ENCODE measurements at places on chromosomes 4 and X.

DNA sequence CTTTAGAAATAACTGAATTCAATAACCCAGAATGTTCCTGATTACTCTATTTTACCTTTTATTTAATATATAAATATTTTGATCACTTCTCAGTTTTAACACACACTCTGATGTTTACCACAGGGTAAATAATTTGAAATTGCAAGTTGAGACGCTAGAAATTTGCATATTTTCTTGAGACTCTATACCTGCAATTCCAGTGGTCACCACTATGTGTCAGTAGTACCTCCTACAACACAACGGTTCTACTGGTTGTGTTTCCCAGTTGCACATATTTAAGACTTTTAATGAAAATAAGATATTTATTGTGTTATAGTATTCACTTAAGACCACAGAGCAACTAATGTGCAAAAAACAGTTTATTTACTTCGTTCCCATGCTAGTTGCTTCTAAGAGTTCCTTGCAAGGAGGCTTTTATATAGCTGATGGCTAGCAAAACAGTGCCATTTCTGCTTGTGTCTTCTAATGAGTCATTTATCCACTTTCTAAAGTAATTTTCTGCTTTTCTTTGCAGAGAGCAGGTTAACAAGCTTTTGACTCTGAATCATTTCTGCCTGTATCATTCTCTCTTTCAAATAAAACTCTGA is 98.9 kb upstream of the PDLIM3 start:
- DNase-seq, result peak; percentile 4

DNA sequence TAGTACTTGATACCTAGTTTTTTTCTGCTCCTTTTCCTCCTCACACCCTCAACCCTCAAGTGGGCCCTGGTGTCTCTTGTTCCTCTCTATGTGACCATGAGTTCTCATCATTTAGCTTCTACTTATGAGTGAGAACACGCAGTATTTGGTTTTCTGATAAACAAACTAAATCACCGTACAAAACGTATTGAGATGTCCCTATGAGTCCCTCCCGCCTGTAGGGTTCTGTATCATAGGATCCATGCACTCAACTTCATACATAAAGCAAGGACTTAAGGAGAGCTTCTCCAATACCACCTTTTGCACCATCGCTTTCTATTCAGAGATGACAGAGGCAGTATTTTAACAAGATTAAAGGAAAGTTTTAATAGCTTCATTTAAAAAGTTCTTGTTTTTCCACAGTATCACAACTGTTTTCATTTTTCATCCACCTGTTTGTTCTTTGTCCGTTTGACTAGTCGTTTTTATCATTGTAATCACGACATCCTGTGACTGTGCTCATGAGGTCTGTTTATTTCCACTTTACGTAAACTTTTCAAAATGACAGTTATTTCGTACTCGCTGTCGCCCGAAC is 457 bp upstream of the RAB9A start:
- DNase-seq, result no peak

GRCh38 chr4:79561751-79562150 is 153.7 kb upstream of the GK2 start:
- DNase-seq, result no peak

- no peak for DNase-seq
Measured at GRCh38 chr4:23966725-23967124, 76.9 kb upstream of the PPARGC1A start.

- DNase-seq, result no peak
Measured at GRCh38 chr4:44025376-44026020, 423.1 kb downstream of the KCTD8 start.

DNA sequence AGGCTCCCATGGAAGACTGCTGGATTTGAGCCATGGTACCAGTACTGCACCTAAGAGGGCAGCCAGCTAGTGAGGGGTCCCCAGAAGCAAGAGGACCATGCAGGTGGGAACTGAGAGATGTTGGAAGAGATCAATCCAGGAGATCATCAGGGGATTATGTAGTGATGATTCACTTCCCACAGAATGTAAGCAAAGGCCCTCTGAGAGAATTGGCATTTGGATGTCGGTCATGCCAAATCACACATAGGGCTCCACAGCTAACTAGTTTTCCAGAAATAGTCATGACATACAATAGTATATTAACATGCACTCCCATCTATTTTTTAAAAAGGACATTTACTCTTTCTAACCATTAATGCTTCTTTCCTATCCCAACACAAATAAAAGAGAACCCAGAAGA is 112.5 kb downstream of the RASGEF1B start:
- no peak for DNase-seq

- no peak for DNase-seq
Measured at GRCh38 chr4:157020882-157021281, 49.3 kb upstream of the PDGFC start.

- no peak for DNase-seq
Measured at GRCh38 chrX:9320940-9321339, 143.9 kb upstream of the TBL1X start.

GRCh38 chr4:155433636-155434360 is 57.0 kb upstream of the MAP9 start:
- DNase-seq, result no peak

DNA sequence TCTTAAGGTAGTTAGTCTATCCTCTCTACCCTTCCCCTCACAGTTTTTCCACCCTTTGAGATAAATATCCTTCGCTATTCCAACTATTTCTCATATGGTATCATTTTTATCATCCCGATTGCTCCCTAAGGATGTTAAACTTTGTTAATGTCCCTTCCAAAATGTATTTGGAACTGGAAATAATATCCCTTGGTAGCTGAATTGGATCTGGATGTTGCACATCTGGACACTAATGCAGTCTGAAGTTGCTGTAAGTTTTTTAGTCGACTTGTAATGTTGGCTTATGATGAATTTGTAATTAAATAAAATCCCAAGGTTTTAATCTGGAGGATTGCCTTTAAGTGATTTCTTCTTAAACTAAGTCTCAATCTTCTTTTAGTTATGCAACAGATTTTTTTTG is 22.5 kb downstream of the XIAP start:
- DNase-seq, result no peak

- no peak for DNase-seq
Measured at GRCh38 chr4:146158036-146158745, 17.3 kb upstream of the LSM6 start.

- peak; percentile 36 for DNase-seq
Measured at GRCh38 chr4:7134737-7135388, 57.5 kb upstream of the SORCS2 start.

DNA sequence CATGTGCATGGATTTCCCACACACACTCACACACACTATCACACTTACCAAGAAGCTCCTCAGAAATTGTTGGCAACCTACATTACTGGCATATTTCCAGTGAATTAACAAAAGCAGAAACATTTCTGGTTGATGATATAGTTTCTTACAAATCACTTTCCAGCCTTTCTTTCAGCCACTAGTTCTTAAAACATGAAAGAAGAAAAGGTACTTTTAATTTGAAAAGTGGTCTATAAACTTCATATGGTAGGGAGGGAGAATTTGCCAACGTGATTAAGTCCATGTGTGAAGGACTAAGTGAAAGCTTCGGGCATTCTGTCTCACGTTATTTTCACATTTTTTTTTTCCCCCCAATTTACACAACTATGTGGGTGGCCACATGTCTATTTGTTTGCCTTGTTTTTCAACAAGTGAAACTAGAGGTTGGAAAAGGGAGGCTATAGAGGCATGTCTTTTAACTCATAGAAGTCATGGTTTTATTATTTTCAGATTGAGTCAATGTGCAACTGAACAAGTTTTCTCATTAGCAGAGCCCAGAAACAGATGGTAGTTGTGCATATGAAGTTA is 832.1 kb upstream of the INTU start:
- DNase-seq, result no peak

- DNase-seq, result no peak
Measured at GRCh38 chr4:100087743-100088142, 102.5 kb downstream of the DDIT4L start.

- DNase-seq, result no peak
Measured at GRCh38 chr4:173777421-173777820, 247.4 kb upstream of the HAND2 start.

GRCh38 chr4:168841000-168841671 is 168.9 kb downstream of the CBR4 start:
- DNase-seq, result no peak

DNA sequence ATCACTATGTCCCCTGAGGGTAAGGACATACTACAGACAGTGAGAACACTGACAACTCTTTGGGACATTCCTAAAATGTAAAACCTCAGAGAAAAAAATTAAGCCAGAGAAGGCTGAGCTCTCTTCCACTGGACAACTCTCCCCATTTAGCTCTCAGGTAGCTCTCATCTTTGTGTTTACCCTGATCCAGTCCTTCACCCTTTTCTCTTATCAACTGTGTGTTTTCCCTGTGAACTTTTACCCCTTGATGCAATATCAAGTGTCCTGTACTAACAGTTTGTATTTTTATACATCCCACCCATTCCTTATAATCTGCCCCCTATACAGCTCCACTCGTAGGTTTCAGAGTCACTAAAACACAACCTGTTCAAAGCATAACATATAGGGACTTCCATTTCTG is 182.6 kb downstream of the STIM2 start:
- DNase-seq, result no peak

Data from non-pigmented ciliary epithelial cell (primary cell).